ENCODE measurements at places on chromosomes 3 and 15.

DNA sequence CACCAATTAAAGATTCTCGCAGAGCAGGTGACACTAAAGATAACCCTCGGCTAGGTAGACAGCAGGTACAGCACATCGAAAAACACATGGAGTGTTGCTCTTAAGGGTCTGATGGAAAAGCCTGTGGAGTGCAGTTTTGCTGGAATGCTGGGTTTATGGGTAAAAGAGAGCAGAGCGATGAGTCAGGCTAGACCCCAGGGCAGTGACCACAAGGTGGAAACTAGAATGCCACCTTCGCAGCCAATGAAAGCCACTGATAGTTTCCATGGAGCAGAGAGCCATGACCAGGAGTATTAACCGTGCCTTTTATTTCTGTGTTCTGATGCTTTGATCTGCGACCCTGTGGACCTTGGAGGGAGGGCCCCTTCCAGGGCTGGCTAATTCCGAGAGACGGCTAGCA is 149.8 kb downstream of the GABRB3 start:
- no peak for DNase-seq

DNA sequence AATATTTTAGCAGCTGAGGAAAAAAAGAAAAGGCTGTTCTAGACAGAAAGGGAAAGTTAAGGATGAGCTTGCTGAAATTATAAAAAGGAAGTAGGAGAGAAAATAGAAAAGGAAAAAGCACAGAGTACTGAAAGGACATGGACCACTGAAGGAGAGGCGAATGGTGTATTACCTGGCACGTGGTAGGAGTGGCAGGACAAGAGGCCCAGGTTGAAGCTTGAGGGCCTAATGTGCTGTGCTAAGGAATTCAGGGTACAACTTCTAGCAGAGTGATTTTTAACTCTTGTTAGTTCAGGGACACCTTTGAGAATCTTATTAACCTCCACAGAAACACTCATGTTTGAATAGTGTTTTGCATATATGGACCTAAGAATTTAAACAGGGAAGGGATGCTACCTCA is 60.0 kb upstream of the CRTC3 start:
- DNase-seq = no peak

GRCh38 chr3:142849148-142849547 is 39.7 kb downstream of the PCOLCE2 start:
- no peak for DNase-seq

DNA sequence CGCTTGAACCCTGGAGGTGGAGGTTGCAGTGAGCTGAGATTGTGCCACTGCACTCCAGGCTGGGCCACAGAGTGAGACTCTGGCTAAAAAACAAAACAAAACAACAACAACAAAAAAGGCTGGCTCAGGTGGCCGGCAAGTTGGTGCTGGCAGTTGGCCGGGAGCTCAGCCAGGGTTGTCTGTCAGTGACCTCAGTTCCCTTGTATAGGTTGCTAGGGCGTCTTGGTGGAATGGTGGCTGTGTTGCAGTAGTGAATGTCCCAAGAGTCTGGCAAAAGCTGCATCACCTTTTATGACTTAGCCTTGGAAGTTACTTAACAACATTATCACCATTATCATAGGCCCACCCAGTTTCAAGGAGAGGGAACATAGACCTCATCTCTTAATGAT is 40.6 kb downstream of the ASB7 start:
- no peak for DNase-seq

- no peak for DNase-seq
Measured at GRCh38 chr15:70343961-70344621, 246.4 kb upstream of the TLE3 start.

DNA sequence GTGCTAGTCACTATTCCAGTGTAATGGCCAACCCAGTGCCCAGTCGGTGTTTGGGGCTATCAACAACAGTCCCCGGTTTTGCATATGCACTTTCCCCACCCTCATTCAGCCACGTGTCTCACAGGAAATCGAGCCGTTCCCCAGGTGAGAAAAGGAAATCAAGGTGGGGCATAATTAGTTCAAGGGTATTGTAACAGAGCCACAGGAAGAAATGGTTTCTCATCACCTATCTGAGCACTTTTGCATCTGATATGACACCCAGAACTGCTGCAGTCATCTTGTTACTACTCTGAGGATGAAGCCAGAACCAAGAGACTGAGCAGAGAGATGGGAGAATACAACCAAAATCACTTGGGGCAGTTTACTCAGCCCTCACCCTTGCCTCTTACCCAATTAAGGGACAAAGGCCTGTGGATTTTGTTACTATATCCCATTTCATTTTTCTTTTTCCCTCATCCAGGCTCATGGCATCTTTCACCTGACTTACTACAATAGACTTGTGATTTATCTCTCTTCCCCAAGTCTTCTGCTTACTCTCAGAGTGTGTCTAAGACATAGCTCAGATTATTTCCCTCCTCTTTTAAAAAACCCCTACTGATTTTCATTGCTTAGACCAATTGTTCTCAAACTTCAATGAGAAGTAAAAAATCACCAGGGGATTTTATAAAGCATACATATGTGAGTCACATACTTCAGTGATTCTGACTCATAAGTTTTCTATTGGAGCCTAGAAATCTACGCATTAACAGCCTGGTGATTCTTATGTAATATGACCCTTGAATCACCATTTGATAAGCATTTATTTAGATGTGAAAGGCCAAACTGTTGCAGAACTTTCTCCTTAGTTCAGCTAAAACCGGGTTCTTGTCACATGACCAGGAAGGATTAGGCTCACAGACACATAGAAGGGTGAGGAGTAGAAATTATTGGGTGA is 40.5 kb downstream of the TRAT1 start:
- DNase-seq = peak; percentile 13
